Activated CD8-positive, alpha-beta T cell treated with anti-CD3 and anti-CD28 coated beads, Interleukin-2, amount 10 ng/mL, durations not matched to agents 7 days and 5 days (primary cell): ENCODE measurements at places on chromosomes 6 and 20. TPM values are rescaled to one million over a fixed set of nuclear protein-coding genes. Genes with fewer than 3 reads are reported as not detected.

The TTK gene
- total RNA-seq = 40.9 TPM

The GSTA2 gene
- not detected for total RNA-seq

The C6orf52 gene
- total RNA-seq = 2.3 TPM

The GMEB2 gene
- total RNA-seq = 16.2 TPM

The NUS1 gene
- 27.5 TPM for total RNA-seq

The HEY2 gene
- total RNA-seq = not detected

The PSORS1C1 gene
- not detected for total RNA-seq

The AKIRIN2 gene
- total RNA-seq = 42.1 TPM

The COL11A2 gene
- total RNA-seq = 0.71 TPM

The LINC00237 gene
- not detected for total RNA-seq

The TFAP2B gene
- total RNA-seq = not detected
